Activated T-cell treated with anti-CD3 and anti-CD28 coated beads, Interleukin-2, amount 50 U/mL, for 48 hours (primary cell): ENCODE measurements at places on chromosomes 4 and X.

GRCh38 chr4:12110627-12111026 lies 681.9 kb upstream of the HS3ST1 start:
- no peak for DNase-seq

DNA sequence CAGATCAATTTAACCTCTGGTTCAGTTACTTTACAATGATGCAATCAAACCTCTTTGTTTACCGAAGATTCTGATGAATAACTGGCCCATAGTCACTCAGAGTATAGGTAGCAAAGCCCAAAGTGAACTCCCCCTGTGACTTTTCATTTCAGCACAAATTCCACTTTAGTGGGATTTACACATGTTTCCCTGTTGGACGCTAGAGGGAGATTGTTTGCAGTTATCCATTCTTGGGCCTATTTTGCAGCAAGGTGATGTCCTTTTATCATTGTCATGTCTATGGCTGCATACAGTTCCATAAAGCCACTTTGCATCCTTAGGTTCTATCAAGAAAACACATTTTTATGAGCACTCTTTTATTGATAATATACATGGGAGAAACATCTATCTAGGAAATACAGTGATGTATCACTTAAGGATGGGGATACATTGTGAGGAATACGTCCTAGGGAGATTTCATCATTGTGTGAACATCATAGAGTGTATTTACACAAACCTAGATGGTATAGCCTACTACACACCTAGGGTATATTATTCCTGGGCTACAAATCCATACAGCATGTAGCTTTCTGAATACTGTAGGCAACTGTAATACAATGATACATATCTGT lies 14.5 kb upstream of the DKK2 start:
- DNase-seq: no peak

- DNase-seq: no peak
Observed at GRCh38 chrX:106902684-106903083, 457 bp downstream of the RIPPLY1 start.

DNA sequence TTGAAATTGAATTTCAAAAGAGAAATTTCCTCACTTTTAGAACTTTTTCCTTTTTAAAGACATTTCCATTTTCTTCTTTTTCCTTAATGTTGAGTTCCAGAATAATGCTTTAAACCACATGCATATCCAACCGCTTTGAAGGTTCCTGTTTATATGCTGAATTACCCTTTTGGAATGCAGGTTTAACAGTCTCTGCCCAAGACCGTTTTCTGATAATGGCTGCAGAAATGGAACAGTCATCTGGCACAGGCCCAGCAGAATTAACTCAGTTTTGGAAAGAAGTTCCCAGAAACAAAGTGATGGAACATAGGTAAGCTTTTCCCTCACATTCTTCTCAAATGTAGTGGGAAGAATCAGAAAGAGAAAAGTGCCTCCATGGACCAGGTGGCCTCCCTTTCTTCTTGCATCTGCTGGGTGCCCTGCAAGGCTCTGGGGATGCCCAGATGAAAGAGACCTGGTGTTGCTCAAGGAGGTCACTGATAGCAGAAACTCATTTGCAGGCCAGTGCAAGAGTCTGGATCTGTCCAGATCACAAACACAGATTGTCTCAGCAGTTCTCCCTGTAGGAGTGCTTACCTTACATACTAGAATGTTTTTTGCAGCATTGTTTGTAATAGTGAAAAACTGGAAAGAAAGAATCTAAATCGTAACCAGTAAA lies 42.9 kb downstream of the MOSPD2 start:
- DNase-seq: no peak

- DNase-seq: no peak
Observed at GRCh38 chr4:74152836-74153235, 5.1 kb upstream of the MTHFD2L start.

GRCh38 chrX:112087545-112087944 lies 5.0 kb upstream of the TRPC5 start:
- no peak for DNase-seq
